ENCODE measurements at places on chromosomes 2 and 18.

DNA sequence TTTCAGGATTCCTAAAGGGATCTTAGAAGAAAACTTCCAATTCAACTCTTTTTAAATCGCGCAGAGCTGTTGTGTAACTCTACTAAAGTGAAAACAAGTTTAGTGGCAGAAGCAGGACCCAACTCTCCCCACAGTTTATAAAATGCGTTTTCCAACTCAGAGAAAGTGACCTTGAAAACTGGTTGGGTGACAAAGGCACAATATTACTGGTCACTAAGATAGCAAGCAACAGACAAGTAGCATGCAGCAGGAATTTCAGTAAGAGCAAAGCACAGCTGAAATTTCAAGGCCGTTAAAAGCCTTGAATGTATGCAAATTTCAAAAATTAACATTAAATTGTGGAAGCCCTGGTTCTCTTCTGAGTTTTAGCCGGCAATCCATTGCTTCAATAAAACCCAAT is 66.9 kb downstream of the STK39 start:
- no peak for DNase-seq

GRCh38 chr2:67660871-67661270 is 263.7 kb downstream of the ETAA1 start:
- DNase-seq = no peak

- DNase-seq = no peak
These were observed 448.3 kb downstream of the CDH2 start for GRCh38 chr18:27728659-27729058.

DNA sequence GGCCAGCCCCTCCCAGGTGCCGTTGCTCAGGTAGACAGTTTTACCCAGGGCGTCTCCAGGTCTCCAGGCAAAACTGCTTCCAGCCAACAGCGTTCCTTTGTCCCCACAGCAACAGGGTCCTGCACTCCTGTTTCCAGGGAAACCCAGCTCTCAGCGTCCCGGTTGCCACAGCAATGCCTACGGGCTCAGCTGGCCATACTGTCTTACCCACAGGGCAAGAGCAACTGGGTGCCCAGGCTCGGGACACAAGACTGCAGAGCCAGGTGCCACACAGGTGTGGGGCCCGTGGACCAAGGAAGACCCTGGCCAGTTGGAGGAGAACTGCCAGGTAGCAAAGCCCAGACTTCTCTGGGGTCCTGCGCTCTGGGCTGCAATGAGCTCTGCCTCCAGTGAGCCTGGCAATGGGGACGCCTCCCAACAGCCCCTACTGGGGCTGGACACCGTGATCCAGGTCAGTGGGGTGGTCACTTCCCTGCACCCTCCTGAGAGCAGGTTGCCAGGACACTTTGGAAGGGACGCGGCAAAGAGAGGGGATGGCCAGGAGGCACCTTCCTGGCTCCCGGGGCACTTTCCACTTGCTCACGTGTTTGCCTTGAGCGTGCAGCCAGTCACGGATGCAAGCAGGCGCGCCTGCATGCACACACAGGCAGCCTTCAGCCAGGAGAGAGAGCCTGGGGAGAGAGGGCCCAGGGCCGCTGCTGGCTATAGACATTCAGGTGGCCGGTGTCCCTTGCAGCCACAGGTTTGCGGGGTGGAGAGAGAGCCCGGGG is at the start of gene CROCC2:
Gene CROCC2 (plus strand): TSS at position 196 of the 770 bp plus-strand sequence. CDS start 178 bp downstream, at position 374.
- DNase-seq = no peak

DNA sequence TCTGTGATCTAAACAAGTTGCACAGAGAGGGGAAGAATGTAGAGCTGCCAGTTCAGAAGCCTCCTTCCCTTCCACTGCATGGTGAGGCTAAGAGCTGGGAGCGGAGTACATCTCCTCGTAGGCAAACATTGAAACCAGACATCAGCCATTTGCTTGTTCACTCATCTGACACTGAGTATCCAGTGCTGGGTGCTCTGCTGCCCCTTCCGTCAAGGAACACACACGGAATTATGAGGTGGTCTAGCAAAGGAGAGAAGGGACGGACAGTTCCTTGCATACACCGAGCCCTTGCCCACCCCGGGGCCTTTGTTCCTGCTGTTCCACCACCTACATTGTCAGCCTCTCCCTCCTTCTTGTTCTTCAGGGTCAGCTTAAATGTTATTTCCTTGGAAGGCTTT is 44.6 kb downstream of the SLC4A1AP start:
- DNase-seq = no peak

All from effector memory CD8-positive, alpha-beta T cell (primary cell).